Stimulated activated CD4-positive, alpha-beta T cell treated with anti-CD3 and anti-CD28 coated beads, Interleukin-1b, Interleukin-23, amount 100 ng/mL, for 24 hours (primary cell): ENCODE measurements at places on chromosomes 4 and X.

GRCh38 chr4:80386281-80386886 lies 50.9 kb downstream of the CFAP299 start:
- DNase-seq, result no peak

GRCh38 chr4:20015636-20016224 lies 236.0 kb upstream of the SLIT2 start:
- no peak for DNase-seq

DNA sequence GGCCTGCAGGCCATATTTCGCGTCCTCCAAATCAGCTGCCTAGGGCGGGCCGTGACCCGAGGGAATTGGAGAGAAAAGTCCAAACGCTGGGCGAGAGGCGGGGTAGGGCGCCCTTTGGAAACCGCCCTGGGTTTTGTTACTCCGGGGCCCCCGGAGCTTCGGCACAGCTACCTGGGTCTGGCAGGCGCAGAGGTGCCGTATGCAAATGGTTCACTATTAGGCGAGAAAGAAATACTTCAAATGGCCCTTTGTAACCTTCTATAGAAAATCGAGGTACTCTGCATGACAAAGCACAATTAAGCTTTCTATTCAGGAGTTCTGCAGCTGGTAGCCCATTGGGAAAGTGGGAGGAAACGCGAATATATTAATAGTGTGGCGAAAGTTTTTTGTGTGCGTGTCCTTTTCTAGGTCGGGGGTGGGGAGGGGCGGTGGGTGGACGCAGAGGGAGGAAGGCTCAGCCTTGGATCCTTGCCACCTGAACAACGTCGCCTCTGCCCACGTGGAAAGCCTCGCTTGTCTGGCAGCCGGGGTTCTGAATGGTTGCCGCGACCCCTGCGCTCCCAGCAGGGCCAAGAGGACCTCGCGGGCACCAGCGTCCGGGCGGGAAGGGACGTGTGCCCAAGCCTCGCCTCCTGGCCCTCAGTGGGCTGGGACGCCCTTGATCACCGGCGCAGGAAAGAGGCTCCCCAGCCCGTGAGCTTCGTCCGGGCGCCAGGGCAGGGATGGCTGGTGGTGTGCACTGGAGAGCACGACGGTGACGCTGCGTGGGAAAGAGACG lies 9.5 kb downstream of the GSX2 start:
- no peak for DNase-seq

DNA sequence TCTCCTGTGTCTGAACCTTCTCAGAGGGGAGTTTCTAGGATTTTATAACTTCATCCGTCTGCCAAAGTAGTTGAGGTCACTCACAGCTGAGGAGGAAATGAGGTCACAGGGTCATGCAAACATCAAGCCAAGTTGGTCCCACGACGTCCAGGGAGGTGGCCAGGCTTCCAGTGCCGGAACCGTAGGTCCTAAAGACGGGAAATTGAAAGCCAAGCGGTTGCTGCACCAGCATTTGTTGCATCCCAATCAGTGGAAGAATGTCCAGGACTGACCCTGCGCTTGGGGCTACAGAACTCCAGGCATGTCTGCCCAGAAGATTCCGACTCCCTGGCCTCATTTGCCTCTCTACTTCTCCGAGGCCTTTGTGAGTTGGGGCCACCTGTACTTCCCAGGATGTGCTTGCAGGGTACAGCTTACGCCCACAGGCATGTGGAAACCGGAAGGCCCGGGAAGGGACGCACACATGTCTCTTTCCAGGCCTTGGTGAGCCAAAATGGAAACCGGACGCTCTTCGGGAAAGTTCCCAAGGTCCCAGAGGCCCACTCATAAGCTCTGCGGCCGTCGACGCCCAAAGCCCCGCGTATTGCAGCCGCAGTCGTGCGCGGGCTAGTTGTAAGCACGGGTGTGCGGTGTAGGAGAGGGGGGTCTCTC lies 9.3 kb downstream of the PRDM8 start:
- no peak for DNase-seq

DNA sequence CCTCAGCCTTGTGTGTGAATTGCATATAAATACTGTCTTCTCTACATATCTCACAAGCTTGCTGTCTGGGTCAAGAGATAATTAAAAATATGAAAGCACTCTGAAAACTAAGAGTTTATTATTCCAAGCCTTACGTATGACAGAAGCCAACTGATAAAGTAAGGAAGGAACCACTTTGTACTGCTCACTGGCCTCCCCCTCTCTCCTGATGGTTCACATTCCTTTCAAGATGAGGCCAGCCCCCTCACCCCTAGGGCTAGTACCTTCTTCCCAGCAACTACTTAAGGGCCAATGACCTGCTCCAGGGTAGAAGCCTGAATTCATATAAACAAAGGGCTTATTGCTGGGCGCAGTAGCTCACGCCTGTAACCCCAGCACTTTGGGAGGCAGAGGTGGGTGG lies 5.4 kb upstream of the SOWAHD start:
- DNase-seq, result no peak

- no peak for DNase-seq
Measured at GRCh38 chr4:89285745-89286144, 21.9 kb downstream of the GPRIN3 start.

GRCh38 chr4:100034023-100034664 lies 84.1 kb upstream of the H2AZ1 start:
- no peak for DNase-seq

- no peak for DNase-seq
Measured at GRCh38 chr4:72076562-72076961, 44.8 kb downstream of the NPFFR2 start.
